ENCODE measurements at places on chromosomes 4 and X.

DNA sequence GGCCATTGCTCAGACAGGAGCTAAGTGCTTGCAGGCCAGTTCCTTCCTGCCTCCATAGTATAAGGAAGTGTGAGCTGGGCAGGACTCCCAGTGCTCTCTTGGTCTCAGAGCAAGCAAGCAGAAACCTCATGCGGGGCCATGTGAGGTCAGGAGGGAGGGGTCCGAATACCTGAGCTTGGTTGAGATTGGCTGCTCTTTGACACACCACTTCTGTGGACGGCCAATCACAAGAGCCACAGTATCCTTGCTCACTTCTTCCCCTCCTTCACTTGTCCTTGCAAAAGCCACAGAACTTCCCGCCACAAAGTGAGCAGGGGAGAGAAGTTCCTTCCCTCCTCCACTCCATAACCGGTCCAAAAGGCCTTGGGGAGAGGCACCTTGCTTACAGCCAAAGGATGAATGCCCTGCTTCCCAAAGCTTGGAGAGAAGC is 56.7 kb downstream of the PRPS1 start:
- DNase-seq, result peak; percentile 27

GRCh38 chr4:162117051-162117450 is 46.7 kb downstream of the FSTL5 start:
- no peak for DNase-seq

DNA sequence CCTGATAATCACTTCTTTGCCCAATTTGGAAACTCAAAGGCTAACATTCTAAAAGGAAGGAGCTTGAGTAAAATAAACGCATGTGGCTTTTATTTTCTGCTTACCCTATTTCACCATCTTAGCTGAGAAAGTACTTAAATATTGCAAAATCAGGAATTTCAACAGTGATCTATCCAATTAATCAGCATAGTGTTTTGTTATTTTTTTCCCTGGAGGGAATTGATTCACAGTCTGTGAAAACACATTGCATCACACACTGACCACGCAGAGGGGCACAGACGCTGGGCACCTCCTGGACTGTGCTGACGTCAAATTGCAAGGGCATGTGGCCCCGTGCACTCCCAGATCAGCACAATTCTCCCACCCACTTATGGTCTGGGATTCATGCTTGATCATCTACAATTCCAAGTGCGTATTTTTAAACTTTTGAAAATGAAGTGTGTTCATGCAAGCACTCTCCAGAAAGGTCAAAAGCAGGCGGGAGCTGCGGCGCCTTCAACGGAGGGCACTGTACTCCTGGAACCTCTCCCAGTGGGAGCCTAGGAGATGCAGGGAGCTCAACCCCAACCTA is 320.6 kb upstream of the PPARGC1A start:
- DNase-seq, result no peak

- no peak for DNase-seq
Measured at GRCh38 chrX:7139202-7140081, 8.1 kb upstream of the STS start.

- no peak for DNase-seq
Measured at GRCh38 chr4:138446456-138446855, 204.3 kb upstream of the SLC7A11 start.

DNA sequence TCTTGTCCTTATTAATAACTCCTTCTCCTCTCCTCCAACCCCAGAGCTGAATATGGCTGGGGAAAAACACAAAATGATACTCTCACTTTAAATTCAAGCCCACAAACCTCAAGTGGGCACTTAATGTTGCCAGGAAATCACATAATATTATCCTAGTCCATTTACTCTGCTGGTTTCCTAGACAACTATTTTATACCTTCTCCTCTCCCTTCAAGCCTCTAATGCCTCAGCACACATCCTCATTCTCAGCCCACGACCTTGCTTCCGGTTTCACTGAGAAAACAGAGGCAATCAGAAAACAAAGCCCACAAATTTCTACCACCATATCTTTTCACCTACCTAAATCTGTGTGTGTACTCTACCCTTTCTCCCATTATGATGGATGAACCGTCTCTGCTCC is 12.1 kb upstream of the CLCN5 start:
- no peak for DNase-seq

DNA sequence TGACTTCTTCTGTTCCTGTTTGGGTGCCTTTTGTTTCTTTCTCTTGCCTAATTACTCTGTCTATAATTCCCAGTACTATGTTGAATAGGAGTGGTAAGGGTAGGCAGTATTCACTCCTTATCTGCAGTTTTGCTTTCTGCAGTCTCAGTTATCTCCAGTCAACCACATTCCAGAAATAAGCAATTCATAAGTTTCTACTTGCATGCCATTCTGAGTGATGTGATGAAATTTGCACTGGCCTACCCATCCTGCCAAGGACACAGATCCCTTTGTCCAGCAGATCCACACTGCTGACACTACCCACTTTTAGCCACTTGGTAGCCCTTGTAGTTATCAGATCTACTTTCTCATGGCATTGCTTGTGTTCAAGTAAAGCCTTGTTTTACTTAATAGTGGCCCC is 971.6 kb upstream of the INTU start:
- DNase-seq, result no peak

- no peak for DNase-seq
Measured at GRCh38 chrX:118644378-118644777, 83.0 kb upstream of the IL13RA1 start.

GRCh38 chr4:143356493-143356892 is 19.8 kb downstream of the GAB1 start:
- no peak for DNase-seq

DNA sequence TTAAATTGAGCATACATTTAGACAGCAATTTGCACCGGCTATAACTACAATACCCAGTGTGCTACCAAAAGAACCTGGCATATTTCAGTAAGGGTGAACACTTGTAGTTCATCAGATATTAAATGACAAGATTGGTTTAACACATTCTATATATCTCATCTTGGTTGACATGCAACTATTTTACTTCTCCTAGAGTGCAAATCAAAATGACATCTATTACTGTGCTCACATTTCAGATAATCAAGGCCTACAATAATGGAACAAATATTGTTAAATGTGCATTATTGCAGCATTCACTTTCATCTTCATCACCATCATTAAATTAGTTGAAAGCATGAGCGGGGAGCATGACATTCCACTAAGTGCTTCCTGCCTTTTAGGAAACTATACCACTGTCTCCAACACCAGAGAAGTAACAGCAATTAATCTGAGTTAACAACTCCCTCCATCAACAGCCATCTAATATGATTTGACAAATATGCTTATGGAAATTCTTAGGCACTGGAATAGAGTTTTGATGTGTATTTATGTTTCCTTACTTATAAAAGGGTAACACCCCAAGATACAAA is 209.8 kb upstream of the SLIT2 start:
- DNase-seq, result no peak

GRCh38 chr4:81214144-81214880 is 710 bp downstream of the PRKG2 start:
- DNase-seq, result peak; percentile 10

GRCh38 chrX:46865281-46865680 is 28.4 kb downstream of the RP2 start:
- DNase-seq, result no peak

- DNase-seq, result no peak
Measured at GRCh38 chr4:73172161-73172560, 86.4 kb downstream of the ANKRD17 start.

DNA sequence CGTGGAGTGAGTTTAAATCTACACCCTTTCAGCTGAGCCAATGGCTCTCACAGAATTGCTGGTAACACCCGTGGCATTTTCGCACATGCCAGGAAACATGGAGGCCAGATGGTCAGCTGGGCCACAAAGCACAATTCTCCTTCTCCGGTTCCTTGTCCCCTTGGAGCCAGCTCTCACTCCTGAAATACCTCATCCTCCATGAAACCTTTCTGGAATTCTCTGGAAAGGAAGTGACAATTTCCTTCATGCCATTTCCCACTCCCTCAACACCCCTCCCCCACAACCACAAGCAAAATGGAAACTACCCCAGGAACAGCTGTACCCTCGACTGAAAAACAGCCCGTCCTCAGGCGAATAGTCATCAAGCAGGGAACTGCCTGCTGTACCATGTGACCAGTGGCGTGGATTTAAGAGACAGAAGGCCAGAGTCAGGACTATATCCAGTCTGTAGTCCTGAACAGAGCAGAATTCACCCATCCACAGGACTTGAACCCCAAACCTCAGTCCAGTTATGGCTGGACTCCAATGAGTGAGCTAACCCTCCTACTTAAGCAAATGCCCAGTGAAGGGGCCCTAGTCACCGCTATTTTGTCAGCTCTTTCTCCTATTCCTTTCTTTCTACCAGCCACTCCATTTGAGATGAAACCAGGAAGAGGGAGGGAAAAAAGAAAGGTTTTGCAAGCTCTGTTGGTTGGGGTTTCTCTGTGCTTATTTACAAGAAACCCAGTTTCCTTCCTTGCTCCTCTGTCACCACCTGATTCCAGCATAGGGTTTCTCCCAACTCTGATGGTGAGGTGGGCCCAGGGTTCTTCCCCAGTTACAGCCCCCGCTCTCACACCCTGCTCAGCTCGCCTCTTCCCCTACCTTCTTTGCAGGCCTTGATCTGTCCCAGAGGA is 24.5 kb downstream of the ELF4 start:
- DNase-seq, result peak; percentile 36

DNA sequence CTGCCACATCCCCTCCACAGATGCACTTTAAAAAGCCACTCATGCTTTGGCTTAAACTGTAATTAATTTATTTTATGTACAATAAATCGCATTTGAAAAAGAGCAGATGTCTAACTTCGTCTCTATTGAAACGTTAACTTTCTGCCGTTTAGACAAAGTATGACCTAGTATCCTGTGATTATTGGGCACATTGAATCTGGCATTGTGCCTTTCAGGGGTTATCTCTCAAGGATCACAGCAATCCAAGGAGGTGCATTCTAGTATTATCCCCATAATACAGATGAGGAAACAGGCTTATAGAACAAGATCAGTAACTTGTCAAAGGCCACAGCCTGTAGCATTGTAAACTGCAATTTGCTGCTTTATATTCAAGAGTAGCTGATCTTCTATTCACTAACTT is 4.6 kb downstream of the RASL11B start:
- DNase-seq, result no peak

- no peak for DNase-seq
Measured at GRCh38 chrX:47202877-47203276, 9.2 kb downstream of the UBA1 start.

DNA sequence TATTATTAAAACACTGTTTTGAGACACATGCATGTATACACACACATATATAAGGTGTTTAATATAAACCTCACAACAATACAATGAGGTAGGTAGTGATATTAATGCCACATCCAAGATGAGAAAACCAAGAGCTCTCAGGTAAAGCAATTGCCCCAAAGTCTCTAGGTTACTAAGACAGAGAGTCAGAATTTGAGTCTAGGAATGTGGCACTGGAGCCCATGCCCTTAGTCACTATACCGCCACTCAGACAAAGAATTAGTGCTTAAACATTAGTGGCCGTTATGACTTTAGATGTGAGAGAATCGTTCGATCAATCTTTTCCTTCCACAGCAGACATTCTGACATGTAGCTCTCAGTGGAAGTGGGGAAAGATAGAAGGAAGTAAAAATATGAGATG is 108.2 kb upstream of the ACSL4 start:
- DNase-seq, result no peak

DNA sequence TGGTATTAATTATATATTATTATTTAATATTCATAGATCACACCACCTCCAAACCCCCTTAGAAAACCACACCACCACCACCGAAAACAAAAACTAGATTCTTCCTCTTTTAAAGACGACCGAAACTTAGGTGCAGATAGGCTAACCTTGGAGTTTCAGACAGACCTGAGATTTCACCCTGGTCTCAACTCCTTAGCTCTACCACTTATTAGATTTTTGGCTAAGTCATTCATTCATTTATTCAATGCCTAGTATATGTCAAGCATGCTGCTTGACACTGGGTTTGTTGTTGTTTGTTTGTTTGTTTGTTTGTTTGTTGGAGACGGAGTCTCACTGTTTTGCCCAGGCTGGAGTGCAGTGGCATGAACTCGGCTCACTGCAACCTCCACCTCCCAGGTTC is 9.5 kb upstream of the BMP2K start:
- DNase-seq, result no peak

DNA sequence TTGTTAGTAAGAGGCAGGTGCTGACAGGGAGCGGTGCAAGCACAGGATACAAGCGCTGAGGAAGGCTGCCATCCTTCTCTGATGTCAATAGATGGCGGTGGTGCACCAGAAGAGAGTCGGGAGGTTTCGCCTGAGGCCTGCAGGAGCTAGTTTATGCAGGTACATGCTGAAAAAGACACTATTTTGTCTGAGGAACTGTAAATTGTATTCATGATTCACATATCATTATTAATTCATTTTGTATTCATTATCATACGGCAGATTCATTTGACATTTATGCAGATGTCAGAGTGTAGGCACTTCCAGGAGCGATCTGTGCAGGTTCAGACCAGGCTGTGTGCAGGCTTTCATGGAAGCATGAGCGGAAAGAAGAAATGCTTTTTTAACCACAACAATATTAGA is 824.0 kb downstream of the STIM2 start:
- peak; percentile 31 for DNase-seq

DNA sequence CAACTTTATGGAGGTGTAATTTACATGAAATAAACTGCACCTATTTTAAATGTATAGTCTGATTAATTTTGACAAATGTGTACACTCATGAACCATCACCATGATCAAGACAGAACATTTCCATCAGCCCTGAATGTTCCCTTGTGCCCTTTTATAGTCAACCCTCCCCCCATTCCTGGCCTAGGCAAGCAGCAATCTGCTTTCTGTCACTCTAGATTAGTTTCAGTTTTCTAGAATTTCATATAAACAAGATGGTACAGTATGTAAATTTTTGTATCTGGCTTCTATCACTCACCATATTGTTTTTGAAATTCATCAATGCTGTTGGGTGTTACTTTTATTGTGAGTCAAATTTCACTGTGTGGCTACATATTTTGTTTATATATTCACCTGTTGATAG is 234.2 kb upstream of the RPS6KA3 start:
- no peak for DNase-seq

GRCh38 chr4:159227984-159228383 is 125.1 kb downstream of the RAPGEF2 start:
- DNase-seq, result no peak

GRCh38 chr4:42344309-42344708 is 53.0 kb upstream of the SHISA3 start:
- no peak for DNase-seq

DNA sequence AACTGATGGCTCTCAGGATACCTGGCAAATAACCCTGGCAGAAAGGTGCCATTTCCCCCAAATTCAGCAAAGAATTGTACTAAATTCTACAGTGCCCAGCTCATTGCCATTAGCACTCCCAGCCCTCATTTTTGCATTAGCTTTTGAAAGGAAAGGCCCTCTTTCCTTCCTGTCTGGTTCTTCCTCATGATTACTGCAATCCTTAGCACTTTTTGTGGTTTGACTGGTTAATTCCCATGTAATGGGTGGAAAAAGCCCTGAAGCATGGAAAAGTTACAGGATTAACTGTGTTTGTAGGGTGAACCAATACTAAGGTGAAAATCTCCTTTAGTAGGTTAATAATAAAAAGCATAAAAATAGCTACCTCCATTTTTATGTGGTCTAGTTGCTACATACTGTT is 139.5 kb downstream of the NPNT start:
- no peak for DNase-seq

GRCh38 chrX:109926743-109927662 is 75.9 kb upstream of the TMEM164 start:
- DNase-seq, result no peak

Data from activated CD4-positive, alpha-beta T cell treated with anti-CD3 and anti-CD28 coated beads for 48 hours (primary cell).